ENCODE measurements at places on chromosomes 6 and 20.

- DNase-seq: no peak
These were observed 250.4 kb downstream of the FOXA2 start for GRCh38 chr20:22333885-22334545.

GRCh38 chr20:54174457-54175175 is 830 bp upstream of the CYP24A1 start:
- DNase-seq: no peak

GRCh38 chr20:1107176-1107575 is 11.2 kb upstream of the PSMF1 start:
- no peak for DNase-seq

DNA sequence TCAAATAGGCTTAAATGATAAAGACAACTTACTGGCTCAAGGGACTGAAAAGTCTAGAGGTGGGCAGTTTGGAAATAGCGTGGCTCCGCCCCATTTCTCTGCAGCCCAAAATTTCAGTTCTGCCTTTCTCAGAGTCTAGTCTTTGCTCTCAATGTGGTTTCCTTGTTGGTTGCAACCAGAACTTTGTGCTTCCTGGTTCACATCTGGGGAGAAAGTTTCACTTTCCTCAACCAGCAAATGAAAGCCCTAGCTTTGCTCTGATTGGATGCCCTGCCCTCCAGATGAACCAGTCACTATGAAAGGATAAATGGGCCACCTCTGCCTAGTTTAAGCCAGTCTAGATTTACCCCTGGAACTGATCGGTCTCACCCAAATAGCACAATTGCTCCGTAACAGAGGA is 14.9 kb downstream of the SYCP2L start:
- no peak for DNase-seq

DNA sequence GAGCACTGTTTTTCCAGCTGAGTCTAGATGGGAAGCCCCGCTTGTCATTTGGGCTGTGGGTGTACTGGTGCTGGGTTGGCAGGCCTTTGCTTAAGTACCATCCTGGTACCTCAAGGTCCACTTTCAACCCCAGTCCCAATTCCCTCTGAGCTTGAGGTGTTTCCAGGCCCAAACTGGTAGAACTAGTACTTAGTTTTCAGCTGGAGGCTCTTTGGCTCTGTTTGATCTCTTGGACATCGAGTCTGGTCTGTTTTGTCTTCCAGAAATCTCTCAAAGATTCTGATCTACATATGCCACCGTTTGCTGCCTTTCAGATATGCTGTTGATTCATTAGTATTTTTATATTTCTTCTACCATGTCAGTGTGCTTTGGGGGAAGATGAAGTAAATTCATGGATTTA is 61.8 kb upstream of the GNRH2 start:
- DNase-seq: no peak

DNA sequence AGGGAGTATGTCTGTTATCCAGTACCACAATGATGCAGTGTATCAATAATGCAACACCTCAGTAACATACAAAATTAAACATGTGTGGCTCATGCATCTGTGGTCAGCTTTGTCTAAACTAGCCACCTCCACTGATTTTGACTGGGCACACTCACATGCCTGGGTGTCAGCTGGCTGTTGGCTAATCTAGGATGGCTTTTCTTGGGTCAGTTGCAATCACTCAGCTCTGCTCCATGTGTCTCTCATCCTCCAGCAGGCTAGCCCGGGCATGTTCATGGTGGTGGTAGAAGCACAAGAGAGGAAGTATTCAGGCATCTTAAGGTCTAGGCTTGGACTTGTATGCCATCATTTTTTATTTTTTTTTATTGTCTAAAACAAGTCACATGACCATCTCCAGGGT is 59.3 kb upstream of the JAG1 start:
- no peak for DNase-seq

- DNase-seq: no peak
These were observed 106.5 kb downstream of the DCDC2 start for GRCh38 chr6:24251339-24251738.

GRCh38 chr6:163386329-163386908 is 28.1 kb upstream of the QKI start:
- no peak for DNase-seq

DNA sequence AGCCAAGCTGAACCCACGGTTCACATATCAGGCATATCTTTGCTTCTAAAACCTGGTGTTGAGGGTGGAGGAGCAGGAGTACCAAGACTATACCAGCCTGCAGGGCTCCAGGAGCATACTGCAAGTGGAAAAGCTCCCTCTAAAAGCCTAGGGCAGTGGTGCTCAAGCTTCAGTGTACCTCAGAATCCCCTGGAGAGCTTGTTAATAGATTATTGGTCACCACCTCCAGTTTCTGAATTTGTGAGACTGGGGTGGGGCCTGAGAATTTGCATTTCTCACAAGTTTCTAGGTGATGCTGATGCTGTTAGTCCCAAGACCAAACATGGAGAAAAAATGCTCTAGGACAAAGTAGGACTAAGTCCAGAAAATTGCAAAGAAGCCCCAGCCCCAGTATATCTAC is 65.4 kb downstream of the FILIP1 start:
- DNase-seq: no peak

DNA sequence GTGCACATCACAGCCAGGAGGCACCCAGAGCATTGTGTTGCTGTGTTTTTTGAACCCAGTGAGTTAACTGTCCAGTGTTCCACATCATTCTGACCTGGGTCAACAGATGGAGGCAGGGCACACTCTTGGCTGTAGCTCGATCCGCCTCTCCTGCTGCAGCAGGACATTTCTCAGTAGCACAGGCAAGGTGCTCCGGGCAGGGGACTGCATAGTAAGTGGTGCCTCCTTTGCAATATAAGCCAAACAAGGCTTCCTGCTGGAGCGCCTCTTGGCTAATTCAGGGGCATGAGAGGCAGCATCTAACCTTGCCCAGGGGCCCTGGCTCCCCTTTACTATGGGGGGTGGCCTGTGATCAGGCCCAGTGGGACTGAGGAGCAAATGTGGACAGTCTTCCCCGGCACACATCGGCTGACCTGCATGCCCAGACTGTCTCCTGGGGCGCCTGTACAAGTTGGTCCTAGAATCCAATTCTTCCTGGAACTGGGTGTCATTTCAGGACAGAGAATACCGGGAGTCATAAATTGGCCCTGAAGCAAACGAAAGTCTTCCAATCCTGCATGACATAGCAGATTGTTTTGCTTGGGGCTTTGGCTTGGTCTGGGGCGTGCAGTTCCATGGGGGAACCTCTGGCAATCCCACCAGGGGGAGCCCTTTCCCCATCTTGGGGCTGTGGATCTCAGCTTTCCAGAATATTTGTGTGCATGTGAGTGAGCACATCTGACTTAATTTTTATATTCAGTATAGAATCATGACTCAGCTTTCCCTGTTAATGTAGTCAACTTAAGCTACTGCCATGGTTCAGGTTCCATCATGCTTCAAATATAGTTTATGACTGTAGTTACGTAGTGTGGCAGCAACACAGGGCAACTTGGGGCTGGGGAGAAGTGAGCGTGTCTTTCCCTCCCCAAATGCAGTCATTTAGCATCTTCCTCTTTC is 56.0 kb upstream of the DDR1 start:
- peak; percentile 65 for DNase-seq

- DNase-seq: no peak
These were observed 18.5 kb downstream of the NOX3 start for GRCh38 chr6:155436981-155437749.

DNA sequence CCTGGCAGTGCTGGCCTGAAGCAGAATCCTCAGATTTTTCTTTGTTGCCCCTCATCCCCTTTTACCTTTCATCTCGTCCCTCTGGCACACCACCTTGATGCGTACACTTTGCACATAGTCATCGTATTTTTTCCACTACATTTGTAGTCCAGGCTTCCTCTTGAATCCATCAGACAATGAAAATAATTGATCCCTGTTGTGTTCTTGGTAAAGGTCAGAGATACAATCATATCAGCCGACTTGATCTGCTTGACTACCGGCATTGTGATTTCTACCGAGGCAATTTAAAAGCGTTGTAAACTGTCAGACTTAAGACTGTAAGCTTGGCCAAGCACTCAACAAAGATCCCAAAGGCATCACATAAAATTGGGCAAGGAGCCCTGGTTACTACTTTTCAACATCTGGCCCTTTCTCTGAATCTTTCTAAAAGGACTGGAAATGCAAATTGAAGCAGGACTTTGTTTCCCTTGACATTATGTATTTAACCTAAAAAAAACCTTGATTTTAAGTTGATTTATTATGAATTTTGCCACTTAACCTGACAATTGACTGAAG is 512.6 kb downstream of the LMBRD1 start:
- DNase-seq: no peak

DNA sequence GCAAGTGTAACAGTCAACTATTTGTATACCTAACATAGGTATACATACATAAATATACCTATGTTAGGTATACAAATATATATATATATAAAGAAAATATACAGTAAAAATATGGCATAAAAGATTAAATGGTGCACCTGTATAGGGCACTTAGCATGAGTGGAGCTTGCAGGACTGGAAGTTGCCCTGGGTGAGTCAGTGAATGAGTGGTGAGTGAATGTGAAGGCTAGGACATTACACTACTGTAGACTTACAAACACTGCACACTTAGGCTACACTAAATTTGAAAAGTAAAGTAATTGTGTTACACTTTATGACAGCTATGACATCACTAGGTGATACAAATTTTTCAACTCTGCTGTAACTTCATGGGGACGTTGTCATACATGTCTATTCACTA is 65.6 kb downstream of the CDC5L start:
- no peak for DNase-seq

GRCh38 chr6:7152462-7152861 is 44.7 kb downstream of the RREB1 start:
- no peak for DNase-seq

DNA sequence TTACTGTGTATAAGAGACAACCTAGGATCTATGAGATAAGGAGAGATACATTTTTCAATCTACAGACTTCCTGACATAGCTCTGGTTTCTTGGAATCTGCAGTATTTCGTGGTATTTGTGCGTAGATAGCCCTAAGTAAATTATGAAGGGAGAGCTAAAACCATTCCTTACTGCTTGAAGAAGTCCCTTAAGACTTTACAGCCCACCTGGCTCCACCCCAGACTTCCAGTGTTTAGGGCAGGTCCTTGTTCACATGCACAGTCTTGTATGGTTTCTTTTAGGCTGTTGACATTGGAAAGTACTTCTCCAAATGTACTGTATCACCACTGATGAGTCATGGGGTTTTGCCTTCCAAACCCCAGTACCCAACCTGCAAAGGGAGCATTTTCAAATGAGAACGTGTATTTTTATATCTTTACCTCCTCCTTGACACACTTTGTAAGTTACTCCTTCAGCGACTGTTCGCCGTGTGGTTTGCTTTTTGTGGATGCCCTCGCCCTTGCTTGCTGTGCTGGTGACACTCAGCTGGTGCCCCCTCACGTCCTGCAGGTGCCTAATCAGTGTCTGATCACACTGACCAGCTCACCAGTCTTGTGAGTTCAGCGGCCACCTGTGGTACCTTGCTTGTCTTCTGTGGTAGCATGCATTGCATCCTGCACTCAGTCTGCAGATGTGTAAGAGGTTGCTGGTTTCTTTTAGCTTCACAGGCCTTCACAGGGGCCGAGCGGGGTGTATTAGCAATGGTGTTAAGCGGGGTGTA is 73.3 kb downstream of the IGF2R start:
- no peak for DNase-seq

DNA sequence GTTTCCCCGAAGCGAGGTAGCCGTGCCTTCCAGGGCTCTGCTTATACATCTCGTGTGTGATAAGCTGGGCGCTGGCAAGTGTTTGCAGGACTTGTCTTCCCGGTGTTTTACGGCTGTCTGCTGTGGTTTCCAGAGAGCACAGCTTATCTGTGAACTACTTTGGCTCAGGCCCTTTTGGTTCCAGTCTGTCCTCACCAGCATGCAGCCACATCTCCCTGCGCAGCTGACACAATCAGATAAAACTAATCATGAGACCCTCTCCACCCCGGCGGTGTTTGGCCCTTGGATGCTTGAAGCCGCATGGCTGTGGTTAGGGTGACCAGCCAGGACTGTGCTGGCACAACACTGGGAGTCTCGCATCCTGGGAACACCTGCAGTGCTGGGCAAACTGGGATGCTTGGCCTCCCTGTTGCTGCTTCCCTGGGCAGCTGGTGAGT is 241.8 kb upstream of the FOXQ1 start:
- no peak for DNase-seq

- no peak for DNase-seq
These were observed 256.4 kb downstream of the GMPR start for GRCh38 chr6:16494793-16495192.

DNA sequence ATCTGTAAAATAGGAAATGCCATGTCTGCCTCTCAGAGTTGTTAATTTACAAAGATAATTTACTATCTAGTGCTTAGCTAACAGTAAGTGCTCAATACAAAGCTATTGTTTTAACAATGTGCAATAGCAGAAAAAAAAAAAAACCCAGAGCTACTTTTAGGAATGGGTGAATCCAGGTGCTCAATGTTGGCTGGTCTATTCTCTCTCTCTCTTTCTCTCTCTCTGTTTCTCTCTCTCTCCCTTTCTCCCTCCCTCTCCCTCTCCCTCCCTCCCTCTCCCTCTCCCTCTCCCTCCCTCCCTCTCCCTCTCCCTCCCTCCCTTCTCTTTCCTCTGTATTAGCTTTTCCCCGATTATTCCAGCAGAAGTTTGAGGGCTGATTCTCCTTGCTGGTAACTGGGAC is 14.0 kb downstream of the PDRG1 start:
- no peak for DNase-seq

- no peak for DNase-seq
These were observed 14.4 kb downstream of the MMP24 start for GRCh38 chr20:35240811-35241293.

- no peak for DNase-seq
These were observed 18.9 kb downstream of the MANBAL start for GRCh38 chr20:37308086-37309050.
